Neuronal stem cell (in vitro differentiated cells): ENCODE measurements at places on chromosomes 2 and 18.

- no peak overlapping the region for H3K4me3 ChIP-seq
- no peaks in the 10 kb centered on the region for H3K27me3 ChIP-seq
- no peak overlapping the region for H3K27ac ChIP-seq
- no peaks in the 10 kb centered on the region for H3K4me1 ChIP-seq
- no peaks in the 10 kb centered on the region for H3K36me3 ChIP-seq
These were observed 19.5 kb downstream of the BOLA3 start for GRCh38 chr2:74128206-74128605.

GRCh38 chr2:67917332-67918054 lies 145.3 kb downstream of the C1D start:
- no peaks in the 10 kb centered on the region for H3K4me1 ChIP-seq
- DNase-seq: no peak
- no peaks in the 10 kb centered on the region for H3K36me3 ChIP-seq
- H3K27ac ChIP-seq: no peak overlapping the region

- no peak overlapping the region for H3K27ac ChIP-seq
- H3K27me3 ChIP-seq: no peaks in the 10 kb centered on the region
- H3K4me3 ChIP-seq: no peak overlapping the region
- H3K36me3 ChIP-seq: peaks cover 3% of the 10 kb centered on the region
- no peak for DNase-seq
- H3K4me1 ChIP-seq: no peaks in the 10 kb centered on the region
These were observed 44.4 kb downstream of the PTPN2 start for GRCh38 chr18:12839526-12840196.

GRCh38 chr2:61538920-61539520 lies 864 bp upstream of the XPO1 start:
- no peaks in the 10 kb centered on the region for H3K36me3 ChIP-seq
- peak; percentile 6 for DNase-seq
- peak overlapping the region; percentile 83 for H3K27ac ChIP-seq
- H3K4me3 ChIP-seq: peak overlapping the region; percentile 72
- no peaks in the 10 kb centered on the region for H3K27me3 ChIP-seq
- no peaks in the 10 kb centered on the region for H3K4me1 ChIP-seq

DNA sequence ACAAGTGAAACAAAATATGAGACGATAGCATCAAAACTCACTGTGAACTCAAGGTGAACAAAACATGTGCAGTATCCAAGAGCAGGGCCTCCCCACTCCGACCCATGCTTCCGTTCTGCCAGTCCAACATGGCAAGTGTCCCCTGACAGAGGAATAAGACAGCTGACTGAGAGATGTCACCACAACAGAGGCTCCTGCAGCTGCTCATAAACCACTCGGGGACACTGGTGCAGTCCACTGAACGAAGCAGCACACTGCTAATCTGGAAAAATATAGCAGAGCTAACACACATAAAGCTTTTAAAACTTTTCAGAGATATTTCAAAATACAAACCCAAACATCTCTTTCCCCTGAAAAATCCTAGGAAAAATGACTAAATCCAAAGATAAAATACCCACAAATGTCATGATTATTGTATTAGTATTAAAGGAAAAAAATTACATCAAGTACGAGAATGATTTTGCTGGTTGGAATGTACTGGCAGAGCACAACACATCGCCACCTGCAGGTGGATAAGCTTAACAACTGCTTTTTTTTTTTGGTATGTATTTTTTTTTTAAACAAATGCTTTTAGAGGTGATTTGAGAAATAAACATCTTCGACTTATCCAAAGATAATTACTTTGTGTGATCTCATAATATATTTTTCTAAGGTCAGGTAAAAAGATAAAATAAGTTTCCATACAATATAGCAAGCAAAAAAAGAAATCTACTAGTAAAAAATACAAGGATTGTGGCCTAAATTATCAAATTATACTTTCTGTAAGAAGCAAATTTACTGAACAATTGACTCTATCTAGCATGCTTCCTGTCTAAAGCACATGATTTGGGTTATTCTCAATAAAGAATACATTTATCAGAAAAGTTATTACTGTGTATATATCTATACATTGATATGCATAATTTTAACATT lies 18.6 kb downstream of the THADA start:
- H3K27me3 ChIP-seq: no peaks in the 10 kb centered on the region
- no peaks in the 10 kb centered on the region for H3K4me1 ChIP-seq
- no peak overlapping the region for H3K27ac ChIP-seq
- H3K4me3 ChIP-seq: no peak overlapping the region
- H3K36me3 ChIP-seq: peaks cover 11% of the 10 kb centered on the region

GRCh38 chr18:76578571-76579300 lies 83.7 kb upstream of the ZNF516 start:
- peak overlapping the region; percentile 44 for H3K4me3 ChIP-seq
- H3K27me3 ChIP-seq: no peaks in the 10 kb centered on the region
- H3K36me3 ChIP-seq: no peaks in the 10 kb centered on the region
- H3K27ac ChIP-seq: no peak overlapping the region
- DNase-seq: no peak

DNA sequence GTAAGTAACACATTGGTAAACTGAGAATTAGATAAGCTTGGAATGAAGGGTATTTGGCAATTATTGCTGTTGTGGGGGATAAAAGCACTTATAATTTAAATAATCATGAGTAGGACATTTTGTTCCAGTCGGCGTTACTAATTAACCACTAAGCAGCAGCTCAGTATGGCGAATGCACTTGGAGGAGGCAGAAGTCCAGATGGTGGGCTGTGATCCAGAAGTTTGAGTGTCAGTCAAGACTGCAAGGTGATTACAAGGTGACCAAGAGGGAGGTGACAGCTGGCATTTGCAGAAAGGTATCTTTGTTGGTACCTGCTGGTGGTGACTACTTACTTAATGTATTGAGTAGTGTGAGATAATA lies 643.6 kb upstream of the FAM98A start:
- no peaks in the 10 kb centered on the region for H3K36me3 ChIP-seq
- no peaks in the 10 kb centered on the region for H3K27me3 ChIP-seq
- H3K4me3 ChIP-seq: no peak overlapping the region
- DNase-seq: no peak
- peaks cover 1% of the 10 kb centered on the region for H3K4me1 ChIP-seq

- H3K36me3 ChIP-seq: peaks cover 81% of the 10 kb centered on the region
- H3K27me3 ChIP-seq: no peaks in the 10 kb centered on the region
- H3K4me3 ChIP-seq: no peak overlapping the region
- no peak overlapping the region for H3K27ac ChIP-seq
- no peak for DNase-seq
- H3K4me1 ChIP-seq: no peaks in the 10 kb centered on the region
These were observed 101.7 kb upstream of the TFCP2L1 start for GRCh38 chr2:121386707-121387106.

DNA sequence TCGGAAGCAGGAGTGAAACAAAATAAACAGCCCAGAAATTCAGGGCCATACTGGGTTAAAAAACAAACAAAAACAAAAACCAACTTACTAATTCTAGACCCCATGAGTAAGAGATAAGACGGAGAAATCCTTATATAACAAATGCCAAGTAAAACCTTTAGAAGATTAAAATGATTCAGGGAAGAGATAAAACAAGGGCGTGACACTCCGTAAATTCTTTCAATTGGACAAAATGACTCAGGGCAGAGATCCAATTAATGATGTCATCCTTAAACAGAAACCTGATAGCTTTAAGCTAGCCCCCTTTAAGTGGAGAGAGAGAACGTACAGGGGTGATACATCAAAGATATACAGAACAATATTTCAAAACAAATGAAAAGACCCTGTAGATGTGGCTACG lies 317.4 kb downstream of the NBAS start:
- H3K27ac ChIP-seq: no peak overlapping the region
- H3K4me1 ChIP-seq: no peaks in the 10 kb centered on the region
- H3K4me3 ChIP-seq: no peak overlapping the region
- DNase-seq: no peak
